ENCODE measurements at places on chromosomes 2 and 18.
A peak's percentile ranks its signal among the peaks of the same experiment; 100 is the strongest.

GRCh38 chr2:74576863-74577229 lies 22.3 kb downstream of the DOK1 start:
- no peak for DNase-seq

- DNase-seq: no peak
Observed at GRCh38 chr18:65753520-65753919, 2.7 kb downstream of the CDH7 start.

DNA sequence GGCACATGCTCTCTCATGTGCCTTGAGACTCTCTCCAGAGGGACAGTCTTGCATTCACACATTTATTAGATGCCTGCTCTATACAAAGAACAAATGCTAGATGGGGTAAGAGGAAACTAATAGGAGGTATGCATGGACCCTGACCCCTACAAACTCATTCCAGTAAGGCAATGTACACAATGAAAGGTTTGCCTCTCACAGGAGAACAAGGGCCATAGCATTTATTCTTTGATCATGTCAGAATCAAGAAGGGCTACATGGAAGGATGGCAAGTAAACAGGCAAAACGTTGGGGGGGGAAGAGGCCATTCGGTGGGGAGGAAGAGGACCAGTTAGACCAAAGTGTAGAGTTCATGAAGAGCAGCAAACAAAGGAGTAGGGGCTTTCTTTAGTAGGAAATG lies 130.2 kb downstream of the TMEM163 start:
- DNase-seq: no peak

- no peak for DNase-seq
Observed at GRCh38 chr2:185417111-185417510, 321.5 kb upstream of the FSIP2 start.

DNA sequence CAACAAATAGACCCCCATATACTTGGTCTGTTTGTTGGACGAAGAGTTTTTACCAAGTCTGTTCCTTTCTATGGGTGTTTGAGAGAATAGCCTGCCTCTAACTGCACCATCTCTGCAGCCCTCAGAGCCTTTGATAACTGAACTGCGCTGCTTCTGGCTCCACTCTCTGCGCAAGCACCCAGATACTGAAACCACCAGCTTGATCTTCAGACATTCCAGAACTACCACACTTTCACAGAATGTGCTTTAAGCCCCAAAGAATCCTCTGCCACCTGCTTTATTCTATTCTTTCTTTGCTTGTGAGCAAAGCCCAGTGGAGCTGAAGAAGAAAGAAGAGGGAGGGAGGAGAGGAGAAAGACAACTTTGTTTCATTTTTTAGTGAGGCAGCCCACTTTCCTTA lies 380.7 kb downstream of the BCL11A start:
- DNase-seq: no peak

GRCh38 chr2:54423213-54423612 lies 32.9 kb upstream of the SPTBN1 start:
- no peak for DNase-seq

DNA sequence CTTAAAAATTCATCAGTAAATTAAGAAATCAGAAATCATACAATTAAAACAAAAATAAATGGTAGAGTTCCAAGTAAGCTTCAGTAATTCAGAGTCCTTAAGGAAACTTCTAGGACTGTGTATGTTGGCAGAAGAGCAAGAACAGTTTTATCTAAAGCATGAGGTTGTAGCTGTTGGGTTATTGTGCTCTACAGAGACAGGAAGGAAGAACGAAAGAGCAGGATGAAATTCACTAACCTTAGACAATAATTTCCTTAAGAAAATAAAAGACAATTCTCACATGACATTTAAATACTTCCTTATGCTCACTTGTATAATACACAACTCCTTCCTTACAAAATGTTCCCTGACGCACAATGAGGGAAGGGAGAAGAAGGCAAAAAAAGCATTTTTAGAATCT lies 133.4 kb downstream of the STK39 start:
- no peak for DNase-seq

- DNase-seq: no peak
Observed at GRCh38 chr2:1664076-1664605, 80.2 kb downstream of the PXDN start.

- no peak for DNase-seq
Observed at GRCh38 chr2:19767899-19768298, 133.9 kb downstream of the TTC32 start.

DNA sequence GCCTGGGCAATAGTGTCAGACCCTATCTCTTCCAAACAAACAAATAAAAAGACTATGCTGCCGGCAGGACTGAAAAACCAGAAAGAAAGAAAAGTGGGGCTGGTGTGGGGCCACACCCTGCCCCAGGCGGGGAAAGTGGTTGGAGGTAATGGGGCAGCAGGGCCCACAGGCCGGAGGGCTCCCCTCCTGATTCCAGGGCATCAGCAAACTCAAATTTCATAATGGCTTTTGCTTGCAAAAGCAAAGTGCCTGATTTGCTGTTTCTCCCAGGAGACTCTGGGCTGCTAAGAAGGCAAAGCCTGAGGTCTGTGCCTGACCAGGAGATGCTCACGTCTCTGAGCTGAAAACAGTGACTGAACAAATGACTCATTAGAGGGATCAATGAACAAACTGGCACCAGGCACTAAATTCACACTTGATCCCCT lies 121.9 kb downstream of the HDAC4 start:
- DNase-seq: no peak

DNA sequence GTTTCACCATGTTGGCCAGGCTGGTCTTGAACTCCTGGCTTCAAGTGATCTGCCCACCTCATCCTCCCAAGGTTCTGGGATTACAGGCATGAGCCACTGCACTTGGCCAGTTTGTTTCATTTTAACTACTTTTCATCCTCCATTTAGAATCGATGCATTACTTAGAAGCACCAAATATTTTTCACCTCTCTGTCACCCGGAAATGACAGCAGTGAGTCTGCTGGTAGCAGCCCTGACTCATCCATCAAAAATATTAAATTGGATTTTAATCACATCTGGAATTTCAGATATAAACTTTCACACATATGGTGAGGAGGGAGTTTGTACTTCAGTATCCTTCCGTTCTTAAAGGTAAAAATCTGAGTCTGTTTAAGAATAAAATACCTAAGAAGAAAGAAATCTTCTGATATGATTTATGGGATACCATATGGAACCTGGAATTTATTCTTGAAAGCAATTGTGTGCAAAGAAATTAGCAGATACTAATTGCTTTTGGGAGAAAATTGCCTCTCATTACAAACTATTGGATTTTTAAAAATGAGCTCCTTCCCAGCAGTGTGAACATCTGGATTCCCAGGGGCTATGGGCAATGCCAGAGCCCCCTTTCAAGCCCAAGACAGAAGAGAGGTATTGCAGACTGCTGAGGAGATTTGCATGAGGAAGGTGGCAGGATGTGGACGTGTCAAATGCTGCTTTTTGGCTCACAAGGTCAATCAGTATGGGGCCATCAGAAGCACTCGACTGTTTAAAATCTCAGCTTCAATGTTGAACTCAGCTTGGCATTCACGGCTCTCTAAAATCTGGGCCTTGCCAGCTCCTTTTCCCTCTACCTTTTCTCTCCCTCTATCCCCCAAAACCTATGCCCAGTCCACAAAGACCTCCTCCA lies 279.5 kb upstream of the SIX2 start:
- DNase-seq: no peak

DNA sequence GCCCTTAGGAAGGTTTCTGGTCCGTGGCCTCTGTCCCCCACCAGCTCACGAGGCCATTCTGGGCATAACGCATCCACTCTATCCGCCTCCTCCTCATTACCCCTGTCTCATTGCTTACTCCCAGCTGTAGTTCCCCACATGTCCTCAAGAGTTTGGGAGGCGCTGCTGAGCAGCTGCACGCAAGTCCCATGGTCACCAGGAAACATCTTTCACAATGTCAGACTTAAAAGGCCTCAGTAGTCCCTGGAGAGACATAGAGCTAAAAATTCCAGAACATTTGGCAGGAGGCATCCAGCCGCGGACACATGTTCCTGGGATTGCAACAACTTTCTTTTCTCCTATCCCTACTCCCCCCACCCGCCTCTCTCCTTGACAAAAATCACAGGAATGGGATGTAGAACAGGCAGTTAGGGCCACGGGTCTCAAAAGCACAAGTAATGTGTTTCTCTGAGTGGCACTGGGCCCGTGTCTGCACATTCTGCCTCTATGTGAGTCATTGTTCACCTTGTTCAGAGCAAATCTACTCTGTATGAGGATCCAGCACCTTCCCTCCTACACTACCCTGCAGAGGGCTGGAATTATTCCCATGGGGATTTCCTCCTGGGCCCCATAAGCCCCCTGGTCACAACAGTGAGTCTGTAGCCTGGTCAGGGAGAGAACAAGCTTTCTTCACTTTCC lies 8.1 kb downstream of the LBH start:
- peak; percentile 82 for DNase-seq

- no peak for DNase-seq
Observed at GRCh38 chr2:68574202-68574791, 69.1 kb upstream of the PROKR1 start.

DNA sequence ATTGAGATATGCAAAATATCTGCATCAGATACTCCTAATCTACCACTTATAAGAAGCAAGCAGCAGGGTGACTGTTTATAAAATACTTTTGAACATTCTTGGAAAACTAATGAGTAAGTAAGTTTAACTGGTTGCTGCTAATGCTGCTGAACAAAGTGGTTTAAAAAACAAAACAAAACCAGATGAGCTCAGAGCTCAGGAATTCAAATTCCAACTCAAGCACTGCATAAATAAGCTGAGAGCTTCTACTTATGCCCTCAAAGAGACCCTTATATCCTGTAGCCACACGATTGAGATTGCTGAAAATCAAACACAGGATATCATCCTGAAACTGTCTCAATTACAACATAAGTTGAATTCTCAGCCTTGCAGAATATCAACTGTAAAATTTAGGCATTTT lies 62.3 kb upstream of the NYAP2 start:
- DNase-seq: no peak

GRCh38 chr2:12613137-12613835 lies 103.5 kb upstream of the TRIB2 start:
- DNase-seq: no peak

DNA sequence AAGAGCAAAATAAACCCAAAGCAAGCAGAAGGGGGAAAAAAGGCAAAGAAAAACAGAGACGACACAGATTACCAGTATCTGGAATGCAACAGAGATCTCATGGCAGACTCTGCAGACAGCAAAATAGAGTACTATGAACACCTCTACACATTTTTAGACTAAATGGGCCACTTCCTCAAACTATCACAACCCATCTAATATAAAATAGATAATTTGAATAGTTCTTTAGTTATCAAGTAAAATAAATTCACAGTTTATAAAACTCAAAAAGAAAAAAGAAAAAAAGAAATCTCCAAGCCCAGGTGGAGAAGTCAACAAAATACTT lies 16.6 kb downstream of the SESTD1 start:
- no peak for DNase-seq

- no peak for DNase-seq
Observed at GRCh38 chr2:237201461-237202287, 116.0 kb downstream of the COPS8 start.

GRCh38 chr2:182715121-182715891 lies 751 bp upstream of the DNAJC10 start:
- no peak for DNase-seq

GRCh38 chr2:61993422-61994024 lies 88.0 kb downstream of the COMMD1 start:
- DNase-seq: peak; percentile 22

DNA sequence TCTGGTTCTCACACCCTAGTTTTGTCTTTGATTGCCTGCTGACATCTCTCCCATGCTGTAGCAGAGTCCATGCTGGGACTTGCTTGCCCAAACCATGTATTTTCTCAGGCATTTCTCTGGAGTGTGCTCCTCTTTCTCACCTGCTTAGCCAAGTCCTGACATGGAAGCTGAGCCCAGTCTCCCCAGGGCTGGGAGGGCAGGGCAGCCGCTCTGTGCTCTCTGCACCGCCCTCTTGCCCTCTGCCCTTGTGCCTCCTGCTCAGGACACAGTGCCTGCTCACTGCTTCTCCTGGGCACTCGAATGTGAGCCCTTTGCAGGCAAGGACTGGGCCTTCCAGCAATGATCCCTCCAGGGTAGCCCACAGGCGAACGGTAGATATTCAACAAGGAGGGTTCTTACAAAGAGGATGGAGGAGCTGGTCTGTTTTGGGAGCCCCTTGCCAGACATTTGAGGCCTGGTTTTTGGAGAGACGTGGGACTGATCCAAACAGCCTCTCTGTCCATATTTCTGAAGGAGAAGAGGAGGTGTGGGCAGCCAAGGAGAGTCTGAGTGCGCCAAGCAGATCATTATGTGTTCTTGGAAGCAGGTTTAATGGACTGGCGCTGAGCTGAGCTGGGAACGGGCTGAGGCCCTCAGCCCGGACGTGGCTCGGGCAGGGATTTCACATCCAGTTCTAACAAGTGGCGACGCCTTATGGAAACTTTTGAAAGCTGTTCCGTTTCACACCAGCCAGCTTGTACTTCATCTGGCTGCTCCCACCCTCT lies 4.0 kb downstream of the SLC14A2 start:
- DNase-seq: no peak

DNA sequence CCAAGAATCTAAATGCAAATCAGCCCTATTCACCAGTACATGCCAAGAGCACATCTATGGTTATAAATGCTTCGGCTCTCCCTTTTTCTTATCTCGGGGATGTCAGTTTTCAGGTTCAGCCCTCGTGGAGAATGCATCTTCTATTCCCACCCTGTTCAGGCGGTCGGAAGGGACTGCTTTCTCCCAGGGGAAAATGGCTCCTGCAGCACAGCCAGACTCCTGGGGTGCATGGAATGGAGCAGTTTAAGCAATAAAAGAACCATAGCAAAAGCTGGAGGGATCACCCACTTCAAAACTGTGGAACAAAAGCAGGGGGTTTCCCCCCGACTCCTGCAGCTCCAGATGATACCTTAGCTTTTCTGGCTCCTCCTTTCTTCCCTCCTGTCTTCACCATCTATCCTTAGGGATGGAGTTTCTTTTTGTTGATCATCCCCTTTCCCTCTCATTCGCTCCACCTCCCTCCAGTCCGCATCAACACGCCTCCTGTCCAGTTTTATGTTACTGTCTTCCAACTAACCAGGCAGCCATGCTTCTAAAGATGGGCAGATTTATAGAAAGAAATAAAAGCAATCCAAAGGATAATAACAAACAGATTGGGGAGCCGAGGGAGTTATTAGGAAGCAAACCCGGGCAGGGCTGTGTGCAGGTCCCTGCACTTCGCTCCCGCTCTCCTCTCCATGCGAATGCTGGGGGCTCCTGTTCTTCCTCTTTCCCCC lies 356.2 kb upstream of the SMIM21 start:
- DNase-seq: no peak

DNA sequence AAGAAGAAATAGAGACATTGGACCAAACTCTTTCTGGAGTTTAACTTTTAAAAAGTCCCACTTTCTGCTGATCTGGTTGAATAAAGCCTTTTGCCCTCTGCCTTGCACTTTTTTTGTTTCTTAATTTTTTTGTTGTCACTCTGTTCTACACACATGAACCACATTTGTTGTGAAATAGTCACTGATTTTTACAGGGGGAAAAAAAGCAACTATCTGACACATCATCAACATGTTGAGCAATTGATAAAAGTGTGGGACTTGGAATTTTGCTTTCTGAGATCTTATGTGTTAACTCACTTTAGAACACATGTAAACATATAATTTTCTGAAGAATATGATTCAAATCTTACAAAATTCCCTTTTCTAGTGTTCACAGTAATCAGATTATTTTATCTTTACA lies 414.8 kb upstream of the FIGN start:
- DNase-seq: no peak

All from activated CD4-positive, alpha-beta T cell treated with anti-CD3 and anti-CD28 coated beads, Interleukin-2, Interleukin-6, amounts not matched to agents 100 ng/mL and 50 ng/mL, durations not matched to agents 16 hours and 8 hours (primary cell).